Activated CD4-positive, alpha-beta T cell treated with anti-CD3 and anti-CD28 coated beads for 4 hours (primary cell): ENCODE measurements at places on chromosomes 12 and 14.

GRCh38 chr12:718756-719102, 33.6 kb upstream of the WNK1 start:
- no peak for DNase-seq

DNA sequence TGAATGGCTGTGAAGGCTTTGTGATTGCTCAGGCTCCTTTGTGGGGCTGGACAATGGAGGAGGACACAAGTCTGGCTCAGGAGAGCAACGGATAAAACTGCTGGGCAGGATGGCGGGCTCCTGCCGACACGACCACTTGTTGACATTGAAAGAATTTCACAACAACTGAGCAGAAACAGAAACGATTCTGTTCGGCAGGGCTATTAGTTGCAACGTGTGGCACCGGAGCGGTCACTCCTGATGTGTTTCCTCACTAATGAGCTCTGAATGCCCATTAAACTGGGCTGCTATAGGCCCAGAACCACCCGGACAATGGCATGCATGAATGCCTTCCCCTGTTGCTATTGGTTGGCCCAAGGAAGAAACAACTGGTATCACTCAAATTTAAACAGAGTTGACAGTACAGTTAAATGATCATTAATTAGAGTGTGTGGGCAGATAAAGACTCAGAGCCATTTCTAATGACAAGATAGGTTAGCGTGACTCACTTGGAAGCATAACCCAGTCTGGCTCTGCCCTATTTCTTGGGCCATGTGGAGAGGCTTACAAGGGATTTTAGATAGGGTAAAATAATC, 142.9 kb downstream of the ASCL1 start:
- no peak for DNase-seq

DNA sequence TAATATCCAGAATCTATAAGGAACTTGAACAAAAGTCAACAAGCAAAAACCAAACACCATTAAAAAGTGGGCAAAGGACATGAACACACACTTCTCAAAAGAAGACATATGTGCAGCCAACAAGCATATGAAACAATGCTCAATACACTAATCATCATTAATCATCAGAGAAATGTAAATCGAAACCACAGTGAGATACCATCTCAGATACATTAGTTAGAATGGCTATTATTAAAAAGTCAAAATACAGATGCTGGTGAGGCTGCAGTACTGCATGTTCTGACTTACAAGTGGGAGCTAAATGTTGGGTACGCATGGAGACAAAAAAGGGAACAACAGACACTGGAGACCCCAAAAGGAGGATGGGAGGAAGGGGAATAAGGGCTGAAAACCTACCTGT, 67.1 kb downstream of the BLTP3B start:
- no peak for DNase-seq

GRCh38 chr12:22458298-22458937, 85.9 kb downstream of the C2CD5 start:
- no peak for DNase-seq

DNA sequence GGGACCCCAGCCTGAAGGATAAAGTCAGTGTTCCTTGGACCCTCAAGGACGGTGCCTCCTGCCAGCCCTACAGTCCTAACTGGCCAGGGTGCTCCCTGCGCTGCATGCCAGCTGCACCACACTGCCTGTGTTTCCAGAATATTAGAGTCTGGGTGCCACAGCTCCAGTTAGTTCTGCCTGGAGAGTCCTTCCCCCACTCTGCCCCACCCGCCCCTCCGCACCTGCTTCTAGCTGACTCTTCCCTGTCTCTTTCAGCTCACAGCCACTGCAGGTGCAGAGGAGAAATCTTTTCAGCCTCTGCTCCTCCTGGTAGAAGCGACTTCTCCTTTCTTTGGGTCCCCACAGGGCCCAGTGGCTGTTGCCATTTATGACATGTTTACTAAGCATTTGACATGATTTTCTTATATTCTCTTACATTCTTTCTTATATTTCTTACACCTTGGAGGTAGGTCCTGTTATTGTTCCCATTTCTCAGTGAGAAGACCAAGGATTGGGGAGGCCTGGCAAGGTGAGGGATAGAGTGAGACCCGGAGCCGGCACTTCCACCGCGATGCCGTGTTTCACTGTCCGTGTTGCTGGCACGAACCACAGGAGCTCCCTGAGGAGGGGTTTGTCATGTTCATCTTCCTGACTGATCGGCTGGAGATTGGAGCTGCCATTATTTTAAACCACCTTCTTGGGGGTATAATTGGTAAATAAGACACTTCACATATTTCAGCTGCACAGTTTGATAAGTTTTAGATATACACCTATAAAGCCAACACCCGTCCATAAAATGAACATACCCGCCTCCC, 29.4 kb downstream of the SYNE3 start:
- DNase-seq = no peak

DNA sequence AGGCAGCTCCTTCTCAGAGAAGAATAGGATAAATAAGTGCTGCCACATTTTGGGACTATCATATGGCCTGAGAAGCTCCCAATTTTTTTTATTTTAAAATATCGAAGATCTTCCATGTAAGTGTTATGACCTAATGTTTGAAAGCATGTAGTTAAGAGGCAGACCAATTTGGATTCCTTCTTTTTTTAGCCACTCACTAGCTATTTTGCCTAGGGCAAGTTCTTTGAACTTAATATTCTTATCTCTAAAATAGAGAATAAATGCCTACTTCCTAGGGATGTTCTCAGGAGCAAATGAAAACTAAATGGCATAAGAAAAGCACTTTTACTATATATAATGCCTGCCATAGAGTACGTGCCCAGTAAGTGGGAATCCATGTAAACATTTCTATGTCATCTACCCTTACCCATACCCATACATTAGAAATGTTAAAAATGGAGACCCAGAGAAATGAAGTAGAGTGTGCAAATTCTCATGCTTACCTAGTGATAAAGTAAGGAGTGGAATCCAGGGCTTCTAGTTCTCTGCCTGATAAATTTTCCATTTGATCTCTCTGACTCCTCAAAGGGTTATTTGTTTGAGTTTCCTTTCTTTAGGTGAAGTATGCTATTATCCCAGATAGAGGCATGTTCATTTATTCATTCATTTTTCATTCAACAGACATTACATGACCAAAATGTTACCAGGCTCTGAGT, 148.3 kb downstream of the TGFB3 start:
- DNase-seq = no peak

DNA sequence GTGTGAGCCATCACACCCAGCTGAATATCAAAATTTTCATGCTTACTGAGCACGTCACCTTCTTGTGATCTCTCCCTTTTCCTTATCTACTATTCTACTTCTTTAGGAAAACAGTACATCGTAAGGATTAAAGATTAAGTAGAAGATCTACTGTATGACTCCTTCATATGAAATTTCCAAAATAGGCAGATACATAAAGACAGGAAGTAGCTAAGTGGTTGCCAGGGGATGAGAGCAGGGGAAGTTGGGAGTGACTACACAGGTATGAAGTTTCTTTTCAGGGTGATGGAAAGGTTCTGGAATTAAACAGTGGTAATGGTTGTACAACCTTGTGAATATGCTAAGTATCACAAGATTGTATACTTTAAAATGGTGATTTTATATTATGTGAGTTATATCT, 36.5 kb upstream of the CERS5 start:
- DNase-seq = no peak

DNA sequence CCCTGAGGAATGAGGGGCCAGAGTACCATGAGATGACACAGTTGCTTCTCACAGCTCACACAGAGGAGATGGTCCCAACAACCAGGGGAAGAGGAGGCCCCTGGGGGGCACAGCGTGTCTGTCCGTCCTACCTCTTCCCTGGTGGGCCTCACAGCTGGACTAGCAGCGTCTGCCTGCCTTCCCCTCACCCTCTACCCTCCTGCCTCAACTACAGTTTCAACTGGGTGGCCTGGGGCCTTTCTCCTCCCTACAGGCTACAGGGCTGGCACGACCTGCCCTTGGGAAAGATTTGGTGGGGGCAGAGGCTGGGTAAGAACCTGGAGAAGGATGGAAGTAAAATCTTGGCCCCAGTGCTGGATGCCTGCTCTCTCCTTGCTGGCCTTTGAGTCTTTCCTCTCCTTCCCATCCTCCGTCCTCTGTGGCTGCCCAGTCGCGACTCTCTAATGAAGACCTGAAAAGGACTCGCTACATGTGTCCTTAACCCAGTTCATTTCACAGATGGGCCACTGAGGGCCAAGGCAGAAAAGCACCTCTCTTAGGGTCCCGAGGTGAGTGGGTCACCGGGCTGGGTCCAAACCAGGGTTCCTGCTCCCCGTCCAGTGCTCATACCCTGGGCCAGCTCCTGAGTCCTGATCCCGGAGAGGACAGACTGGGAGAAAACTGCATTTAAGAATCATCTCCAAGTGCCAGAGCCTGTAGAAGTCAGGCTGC, 232.5 kb downstream of the BCL11B start:
- DNase-seq = no peak
